Stimulated activated CD4-positive, alpha-beta T cell treated with anti-CD3 and anti-CD28 coated beads, Interleukin-4, amount 100 ng/mL, for 24 hours (primary cell): ENCODE measurements at places on chromosomes 2 and 18.

DNA sequence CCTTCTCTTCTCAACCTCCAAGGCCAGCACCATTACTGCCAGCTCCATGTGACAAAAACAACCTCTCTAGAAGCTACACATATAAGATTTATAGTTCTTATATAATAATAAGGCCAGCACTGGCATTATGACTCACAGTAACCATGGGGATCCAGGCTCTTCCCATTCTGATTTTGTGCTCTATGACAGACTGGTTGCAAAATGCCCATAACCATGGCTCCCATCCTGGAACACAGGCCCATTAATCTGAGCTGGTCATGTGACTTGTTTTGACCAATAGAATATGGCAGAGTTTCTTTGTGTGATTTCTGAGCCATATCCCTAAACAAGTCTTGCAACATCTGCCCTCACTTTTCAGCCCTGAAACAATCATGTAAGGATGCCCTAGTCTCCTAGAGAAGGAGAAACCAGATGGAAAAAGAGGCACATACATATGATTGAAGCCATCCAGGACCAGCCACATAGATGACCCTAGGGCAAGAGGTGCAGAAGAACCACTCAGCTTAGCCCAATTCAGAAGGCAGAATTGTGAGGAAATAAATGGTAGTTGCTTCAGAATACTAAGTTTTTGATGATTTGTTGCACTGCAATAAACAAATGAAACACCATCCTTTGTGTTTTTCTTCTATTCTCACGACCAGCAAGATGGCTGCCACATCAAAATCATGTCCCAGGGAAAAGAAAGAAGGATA lies 173.9 kb downstream of the SUCLG1 start:
- no peak for DNase-seq

DNA sequence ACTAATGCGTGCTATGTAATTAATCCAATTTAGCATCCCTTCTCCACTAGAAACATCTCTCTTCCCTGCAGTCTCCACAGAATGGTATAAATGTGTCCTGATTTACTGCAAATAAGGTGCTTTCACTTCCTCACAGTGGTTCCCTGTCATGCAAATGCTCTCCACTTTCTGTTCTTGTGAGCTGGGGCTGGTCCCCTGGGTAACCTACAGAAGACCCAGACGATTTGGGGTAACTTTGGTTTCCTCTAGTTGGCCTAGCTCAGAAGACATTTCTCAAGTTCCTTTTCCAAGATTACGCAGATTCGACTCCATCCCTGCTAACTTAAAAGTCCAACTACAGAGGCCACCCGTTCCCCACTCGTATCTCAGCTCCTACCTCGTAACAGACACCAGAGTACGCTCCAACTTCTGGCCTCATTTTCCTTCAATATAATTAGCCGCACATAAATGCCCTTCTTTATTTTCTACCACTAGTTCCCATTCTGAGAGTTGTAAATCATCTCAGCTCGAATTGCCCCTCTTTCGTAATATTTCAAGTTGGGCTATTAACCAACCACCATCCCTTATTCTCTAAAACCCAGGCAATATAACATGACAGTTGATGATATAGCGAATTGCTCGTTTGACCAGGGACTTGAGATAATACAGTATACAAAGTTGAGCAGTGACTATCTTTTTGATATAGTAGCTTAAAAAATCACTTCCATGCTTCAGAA lies 28.8 kb upstream of the NEDD4L start:
- no peak for DNase-seq

DNA sequence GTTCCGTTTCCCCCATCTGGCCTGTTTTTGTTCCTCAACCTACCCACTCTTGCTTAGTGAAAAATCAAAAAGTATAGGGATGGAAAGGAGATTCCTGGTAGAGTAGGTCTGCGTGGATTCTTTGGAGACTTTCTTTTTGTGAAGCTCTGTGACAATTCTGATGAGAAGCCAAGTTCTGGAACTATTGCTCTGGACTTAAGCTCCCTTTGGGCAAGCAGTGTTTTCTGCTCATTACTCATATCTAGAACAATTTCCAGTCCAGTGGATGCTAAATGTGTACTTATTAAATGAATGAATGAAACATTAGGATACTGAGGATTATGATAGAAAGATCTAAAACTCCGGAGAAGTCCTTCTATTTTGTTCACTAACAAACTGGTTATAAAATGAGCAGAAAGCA lies 76.5 kb downstream of the SOCS6 start:
- DNase-seq = no peak

GRCh38 chr2:44801841-44802776 lies 139.4 kb upstream of the SIX3 start:
- no peak for DNase-seq

GRCh38 chr2:240856151-240856980 lies 12.3 kb upstream of the AGXT start:
- DNase-seq = no peak

DNA sequence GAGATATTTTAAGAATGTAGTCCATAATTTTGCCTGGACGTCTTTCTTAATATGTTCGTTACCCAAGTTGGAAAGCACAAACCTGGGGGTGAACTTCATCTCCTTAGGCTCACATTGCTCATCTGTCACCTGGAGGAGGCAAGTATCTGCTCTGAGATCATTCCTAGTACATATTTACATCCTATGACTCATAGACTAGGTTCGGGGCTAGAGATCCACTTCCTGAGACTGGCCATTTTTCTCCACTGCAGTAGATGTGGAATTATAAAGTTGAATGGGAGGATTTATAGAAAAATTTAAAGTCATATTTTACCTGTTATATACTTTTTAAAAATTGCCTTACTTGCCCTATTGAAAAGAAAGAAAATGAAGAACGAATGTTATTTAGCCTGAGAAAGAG lies 77.5 kb upstream of the PROKR1 start:
- DNase-seq = no peak

- DNase-seq = no peak
These were observed 154.8 kb upstream of the ZNF236 start for GRCh38 chr18:76667603-76668002.

GRCh38 chr2:184004948-184005672 lies 593.2 kb upstream of the ZNF804A start:
- no peak for DNase-seq

DNA sequence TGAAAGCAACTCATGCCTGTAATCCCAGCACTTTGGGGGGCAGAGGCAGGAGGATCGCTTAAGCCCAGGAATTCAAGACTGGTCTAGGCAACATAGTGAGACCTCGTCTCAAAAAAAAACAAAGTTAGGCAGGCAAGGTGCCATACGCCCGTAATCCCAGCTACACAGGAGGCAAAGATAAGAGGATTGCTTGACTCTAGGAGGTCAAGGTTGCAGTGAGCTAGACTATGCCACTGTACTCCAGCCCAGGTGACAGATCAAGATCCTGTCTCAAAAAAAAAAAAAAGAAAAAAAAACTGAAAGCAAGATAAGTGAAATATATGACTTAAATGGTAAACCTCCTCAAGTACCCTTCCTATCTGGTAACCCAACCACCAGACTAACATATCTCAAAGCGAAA lies 59.8 kb downstream of the USP34 start:
- DNase-seq = no peak

DNA sequence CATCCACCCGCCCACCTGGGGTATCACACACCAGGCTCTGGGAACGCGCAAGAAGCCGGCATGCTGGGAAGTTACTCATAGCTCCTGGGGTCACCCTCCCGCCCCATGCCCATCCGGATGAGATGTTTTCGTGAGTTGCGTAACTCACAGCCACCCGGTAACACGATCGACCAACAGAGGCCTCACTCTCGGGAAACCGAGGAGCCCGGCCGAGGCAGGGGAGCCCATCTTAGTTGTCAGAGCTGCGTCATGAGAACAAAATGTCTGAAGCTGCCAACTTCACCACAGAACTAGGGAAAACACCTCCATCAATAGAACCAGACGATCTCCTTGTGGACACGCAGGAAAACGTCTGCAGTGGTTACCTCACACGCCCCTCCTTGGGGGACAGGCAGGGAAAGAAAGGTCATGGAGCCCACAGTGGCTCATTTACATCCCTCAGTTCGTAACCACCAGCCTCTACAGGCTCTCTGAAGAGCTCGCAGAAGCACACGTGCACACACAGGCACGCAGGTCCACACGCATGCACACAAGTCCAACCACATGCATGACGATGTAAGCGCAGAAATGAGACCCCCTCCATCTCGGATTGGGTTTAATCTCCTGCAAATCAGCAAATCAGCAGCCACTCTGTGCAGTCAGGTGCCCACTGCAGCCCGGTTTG lies 26.2 kb downstream of the ADI1 start:
- DNase-seq = no peak

GRCh38 chr18:77359561-77360314 lies 110.1 kb downstream of the GALR1 start:
- DNase-seq = no peak

GRCh38 chr2:24496959-24497358 lies 5.9 kb downstream of the NCOA1 start:
- no peak for DNase-seq

GRCh38 chr18:23301972-23302371 lies 151.1 kb upstream of the RIOK3 start:
- DNase-seq = no peak

GRCh38 chr2:84631047-84631446 lies 114.7 kb downstream of the DNAH6 start:
- DNase-seq = no peak

DNA sequence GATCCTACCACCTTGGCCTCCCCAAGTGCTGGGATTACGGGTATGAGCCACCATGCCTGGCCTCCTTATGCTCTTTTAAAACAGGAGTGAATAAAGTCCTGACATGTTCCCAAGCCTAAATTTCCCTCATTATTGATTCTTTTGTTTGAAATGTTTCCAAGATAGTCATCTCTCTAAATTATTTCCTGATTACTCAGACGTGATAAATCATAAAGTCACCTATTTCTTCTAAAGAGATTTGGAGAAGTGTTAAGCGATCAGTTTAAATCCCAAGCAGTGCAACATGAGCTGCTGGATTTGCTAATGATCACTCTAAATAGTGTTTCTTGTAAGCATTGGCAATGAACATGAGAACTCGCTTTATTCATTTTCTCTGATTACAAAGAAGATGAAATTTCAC lies 51.8 kb downstream of the PMAIP1 start:
- no peak for DNase-seq

GRCh38 chr2:138572318-138572717 lies 70.7 kb downstream of the SPOPL start:
- DNase-seq = no peak

DNA sequence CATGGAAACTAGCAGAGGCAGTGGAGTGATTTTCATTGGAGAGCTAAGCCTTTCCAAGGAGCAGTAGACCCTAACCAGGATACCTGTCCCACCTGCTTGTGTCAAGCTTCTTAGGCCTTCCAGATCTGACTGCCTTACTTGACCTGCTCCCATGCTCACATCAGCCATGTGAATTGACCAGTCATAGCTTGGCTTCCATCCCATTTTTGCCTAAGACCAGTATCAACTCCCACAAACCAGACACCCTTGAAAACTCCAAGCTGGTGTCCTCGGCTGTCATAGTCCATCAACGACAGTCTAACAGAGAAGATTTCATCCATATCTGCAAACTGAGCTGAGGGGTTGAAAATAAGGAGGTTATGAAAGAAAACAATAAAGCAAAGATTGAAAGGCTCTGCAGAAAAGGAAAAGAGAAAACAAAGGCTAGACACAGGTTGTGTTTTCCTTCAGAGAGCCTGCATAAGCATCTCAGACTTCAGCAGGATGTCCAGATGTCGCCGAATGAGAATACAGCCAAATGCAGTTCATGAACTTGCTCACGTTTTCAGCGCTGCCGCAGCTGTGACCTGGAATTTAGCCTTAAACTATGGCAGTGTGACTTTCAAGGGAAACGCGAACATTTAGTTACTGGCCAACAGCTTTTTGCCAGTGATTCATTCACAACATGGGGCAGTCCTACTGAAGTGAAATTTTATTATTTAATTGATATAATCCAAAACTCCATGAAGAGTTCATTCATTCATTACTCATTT lies 868.1 kb upstream of the ID2 start:
- no peak for DNase-seq

DNA sequence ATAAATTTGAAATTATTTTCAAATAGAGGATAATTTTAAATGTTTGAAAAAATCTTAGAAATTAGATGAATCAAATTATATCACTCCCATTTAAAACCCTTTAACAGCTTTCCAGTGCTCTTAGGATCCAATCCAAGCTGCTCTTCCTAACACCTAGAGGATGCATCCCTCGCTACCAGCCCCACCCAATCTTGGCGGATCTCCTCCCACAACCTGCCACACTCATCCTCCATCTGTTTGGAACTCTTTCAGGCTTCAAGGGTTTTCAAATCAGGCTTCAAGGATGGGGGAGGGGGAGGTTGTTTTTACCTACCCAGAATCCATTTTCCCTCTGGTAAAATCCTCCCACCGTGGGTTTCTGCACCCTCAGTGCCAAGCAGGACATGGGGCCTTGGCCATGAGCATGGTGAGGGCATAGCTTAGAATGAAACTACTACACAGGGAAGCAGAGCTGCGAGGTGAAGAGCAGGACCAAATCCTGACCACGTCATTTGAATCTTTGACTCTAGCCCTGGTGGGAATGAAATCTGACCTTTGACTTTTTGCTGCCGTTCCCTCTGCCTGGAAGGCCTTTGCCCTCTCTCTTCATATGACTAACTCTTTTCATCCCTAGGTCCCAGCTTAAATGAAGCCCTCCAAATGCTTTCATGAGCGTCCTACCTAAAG lies 113.0 kb upstream of the MAPRE2 start:
- DNase-seq = no peak
